ENCODE measurements at places on chromosomes 6 and 20.

- DNase-seq: no peak
Measured at GRCh38 chr6:18431581-18431980, 44.4 kb downstream of the RNF144B start.

GRCh38 chr20:36507746-36508145, 33.6 kb upstream of the MYL9 start:
- no peak for DNase-seq

GRCh38 chr20:24131684-24132083, 143.1 kb upstream of the GGTLC1 start:
- no peak for DNase-seq

DNA sequence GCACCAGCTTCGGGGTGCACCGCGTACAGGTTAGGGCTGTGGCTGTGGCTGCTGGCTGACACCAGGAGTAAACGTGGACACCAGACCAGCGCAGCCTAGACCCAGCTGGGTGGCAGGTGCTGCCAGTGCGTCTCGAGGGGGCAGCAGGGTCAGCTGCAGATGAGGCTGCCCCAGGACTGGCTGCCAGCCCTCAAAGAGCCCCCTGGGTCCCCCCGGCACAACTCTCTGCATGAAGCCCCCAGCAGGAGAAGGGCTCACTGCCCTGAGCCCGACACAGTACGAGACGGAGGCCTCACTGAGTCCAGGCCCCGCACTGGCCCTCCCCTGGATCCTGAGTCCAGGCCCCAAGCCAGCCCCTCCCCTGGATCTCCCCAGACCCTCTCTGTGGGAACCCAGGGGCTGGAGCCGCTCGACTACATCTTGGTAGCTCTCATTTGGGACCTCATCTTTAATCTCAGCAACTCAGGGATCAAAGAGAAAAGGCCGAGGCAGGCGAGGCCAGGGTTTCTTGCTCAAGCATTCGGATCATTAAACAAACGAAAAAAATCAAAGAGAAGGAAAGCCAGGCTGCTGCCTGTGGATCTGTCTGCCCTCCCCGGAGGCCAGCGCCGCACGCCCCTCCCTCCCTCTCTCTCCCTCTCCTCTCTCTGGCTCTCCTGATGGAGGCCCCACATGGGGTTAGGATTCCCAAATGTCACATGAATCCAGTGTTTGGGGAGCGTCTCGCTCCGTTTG, 7.0 kb upstream of the NKAIN4 start:
- DNase-seq: no peak

DNA sequence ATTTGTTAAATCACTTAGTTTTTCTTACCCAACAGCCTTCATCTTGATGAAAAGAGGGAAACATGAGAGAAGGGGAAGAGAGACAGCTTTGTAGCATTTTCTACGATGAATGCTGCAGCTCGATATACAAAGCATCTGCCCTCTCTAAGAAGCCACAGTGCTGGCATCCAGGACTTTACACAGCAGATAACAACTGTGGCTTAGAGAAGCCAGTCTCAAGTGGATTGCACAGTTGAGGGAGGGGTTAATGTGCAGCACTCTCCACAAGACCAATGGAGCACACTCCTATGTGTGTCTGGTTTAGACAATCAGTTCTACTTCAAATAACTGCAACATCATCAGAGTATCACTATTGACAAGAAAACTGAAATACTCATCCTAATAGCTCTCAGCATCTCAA, 5.8 kb downstream of the C6orf120 start:
- peak; percentile 65 for DNase-seq

DNA sequence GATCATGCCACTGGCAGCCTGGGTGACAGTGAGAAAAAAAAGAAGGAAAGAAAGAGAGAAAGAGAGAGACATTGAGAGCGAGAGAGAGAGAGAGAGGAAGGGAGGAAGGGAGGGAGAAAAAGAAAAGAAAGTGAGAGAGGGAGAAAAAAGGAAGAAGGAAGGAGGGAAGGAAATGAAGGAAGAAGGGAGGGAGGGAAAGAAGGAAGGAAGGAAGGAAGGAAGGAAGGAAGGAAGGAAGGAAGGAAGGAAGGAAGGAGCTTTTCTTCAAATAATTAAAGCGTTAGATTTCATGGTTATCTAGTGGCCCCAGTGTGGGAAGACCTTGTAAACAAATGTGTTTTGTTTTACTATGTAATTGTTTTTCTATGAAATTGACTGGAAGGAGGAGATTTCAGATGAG, 170.8 kb downstream of the SYNDIG1 start:
- DNase-seq: no peak

DNA sequence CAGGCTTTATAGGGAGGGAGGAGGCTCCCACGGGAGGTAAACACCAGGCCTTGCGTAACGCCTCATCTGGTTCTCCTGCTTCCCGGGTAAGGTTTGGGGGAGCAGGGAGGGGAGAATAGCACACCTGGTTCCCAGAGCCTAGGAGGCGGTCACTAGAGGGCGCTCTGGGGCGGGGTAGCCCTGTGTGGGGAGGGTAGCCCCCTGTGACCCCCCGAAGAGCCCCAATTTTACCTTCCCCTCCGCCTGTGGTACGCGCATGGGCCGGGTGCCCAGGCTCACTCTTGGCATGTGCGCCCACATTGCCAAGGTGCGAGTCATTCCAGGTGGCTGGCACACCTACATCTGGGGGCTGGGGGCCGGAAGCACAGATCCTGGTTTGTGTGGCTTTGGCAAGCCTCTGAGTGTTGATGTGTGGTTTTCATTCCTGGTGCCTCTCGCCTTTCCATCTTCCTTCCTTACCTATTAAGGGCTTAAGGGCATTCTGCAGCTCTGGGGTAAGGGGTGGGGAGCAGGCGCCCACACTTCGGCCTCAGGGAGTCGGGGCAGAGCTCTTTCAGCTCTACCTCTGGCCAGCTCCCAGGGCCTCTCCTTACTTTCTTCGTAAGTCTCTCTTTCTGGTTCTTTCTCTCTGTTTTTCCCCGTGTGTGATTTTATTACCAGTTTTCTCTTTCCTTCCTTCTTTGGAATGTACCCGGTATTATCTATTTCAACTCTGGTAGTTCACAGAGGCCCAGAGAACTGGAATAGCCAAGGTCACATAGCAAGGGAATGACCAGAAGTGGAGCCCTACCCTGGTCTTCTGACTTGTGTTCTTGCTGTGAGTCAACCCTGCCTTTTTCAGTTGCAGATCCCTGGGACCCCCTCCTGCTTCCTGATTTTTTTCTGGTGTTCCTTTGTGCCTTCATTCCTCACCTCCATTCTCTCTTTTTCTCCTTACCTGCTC, 492 bp upstream of the RNF39 start:
- no peak for DNase-seq

- no peak for DNase-seq
Measured at GRCh38 chr6:160137130-160137988, 15.7 kb downstream of the SLC22A1 start.

- DNase-seq: no peak
Measured at GRCh38 chr6:100465701-100466409, 1.1 kb upstream of the SIM1 start.

DNA sequence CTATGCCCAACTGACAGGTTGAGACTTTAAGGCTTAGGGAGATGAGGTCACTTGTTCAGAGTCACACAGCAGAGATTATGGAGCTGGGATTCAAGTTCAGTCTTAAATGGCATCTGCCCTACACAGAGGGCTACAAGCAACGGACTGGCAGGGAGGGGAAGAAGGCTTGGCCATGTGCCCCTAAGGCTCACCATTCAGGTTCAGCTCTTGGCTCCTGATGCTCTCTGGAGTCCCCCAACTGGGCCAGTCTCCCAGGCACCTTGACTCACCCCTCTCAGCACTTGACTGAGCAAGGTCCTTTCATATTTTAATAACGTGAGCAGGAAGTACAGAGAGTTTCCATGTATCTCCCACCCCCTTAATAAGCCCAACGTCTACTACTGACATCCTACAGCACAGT, 71.4 kb upstream of the MAFB start:
- no peak for DNase-seq

- no peak for DNase-seq
Measured at GRCh38 chr6:156828280-156828703, 51.1 kb downstream of the ARID1B start.

DNA sequence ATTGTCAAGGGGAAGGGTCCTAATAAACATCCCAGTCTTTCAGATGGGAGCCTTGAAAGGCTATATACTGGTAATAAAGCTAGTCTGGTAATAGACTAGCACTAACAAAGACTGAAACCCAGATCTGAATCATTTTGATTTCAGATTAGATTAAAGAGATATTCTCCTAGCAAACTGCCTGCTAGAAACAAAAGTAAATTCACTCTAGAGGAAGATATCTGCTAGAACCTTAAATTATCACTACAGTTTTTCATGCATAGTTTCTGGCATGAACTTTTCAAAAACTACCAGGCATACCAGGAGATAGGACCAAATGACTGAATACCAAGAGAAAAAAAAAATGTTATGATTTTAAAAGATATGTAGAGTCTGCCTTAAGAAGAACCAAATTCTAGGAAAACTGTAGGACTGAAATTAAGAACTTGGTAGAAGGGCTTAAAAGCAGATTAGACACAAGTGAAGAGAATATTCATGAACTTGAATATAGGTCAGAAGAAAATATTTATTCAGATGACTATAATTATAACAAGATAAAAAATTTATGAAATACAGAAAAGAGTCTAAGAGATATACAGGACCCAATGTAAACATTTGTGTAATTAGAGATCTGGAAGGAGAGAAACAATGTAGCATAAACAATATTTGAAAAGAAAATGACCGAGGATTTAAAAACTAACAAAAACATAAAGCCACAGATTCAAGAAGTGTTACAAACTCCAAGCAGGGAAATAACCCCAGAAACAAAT, 141.6 kb downstream of the FOXO3 start:
- DNase-seq: no peak

DNA sequence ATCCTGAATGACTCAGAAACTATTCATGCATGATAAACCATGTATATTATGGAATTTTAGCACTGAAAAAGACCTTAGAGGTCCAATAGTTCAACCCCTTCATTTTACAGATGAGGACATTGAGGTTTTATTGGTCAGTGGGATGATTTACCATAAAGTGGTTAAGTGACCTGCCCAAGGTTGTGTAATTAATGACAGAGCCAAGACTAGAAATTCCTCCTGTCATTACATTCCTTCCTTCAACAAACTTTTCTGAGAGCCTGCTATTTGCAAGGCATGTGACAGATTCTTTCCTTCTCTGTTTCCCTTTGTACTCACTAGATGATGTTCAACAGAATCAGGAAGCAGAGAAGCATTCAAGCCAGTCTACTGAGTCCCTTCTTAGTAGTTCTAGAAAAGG, 170.7 kb upstream of the KCNK16 start:
- DNase-seq: no peak

GRCh38 chr20:64161356-64162238, 2.7 kb upstream of the MYT1 start:
- DNase-seq: no peak

DNA sequence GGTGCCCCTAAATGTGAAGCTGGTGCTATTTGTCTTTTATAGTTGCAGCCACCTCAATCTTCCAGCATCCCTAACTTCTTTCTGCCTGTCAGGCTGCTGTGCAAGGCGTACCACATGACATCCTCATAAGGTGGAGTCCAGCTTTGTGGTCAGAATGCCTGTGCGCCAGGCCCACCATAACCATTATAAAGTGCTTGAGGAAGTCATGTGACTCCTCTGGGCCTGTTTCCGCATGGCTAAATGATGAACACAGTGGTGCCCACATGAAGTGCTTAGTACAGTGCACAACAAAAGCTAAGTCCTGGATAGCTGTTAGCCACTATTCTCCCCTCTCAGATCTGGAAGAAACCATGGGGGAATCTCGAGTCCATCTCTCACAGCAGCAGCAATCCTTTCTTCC, 75.6 kb downstream of the INSM1 start:
- DNase-seq: no peak

GRCh38 chr6:53982366-53983050, 128.7 kb upstream of the MLIP start:
- no peak for DNase-seq

GRCh38 chr6:56356426-56356825, 109.0 kb upstream of the COL21A1 start:
- no peak for DNase-seq

GRCh38 chr6:22808466-22808865, 239.1 kb downstream of the HDGFL1 start:
- DNase-seq: no peak

GRCh38 chr20:52060794-52061714, 130.5 kb downstream of the ZFP64 start:
- DNase-seq: no peak

DNA sequence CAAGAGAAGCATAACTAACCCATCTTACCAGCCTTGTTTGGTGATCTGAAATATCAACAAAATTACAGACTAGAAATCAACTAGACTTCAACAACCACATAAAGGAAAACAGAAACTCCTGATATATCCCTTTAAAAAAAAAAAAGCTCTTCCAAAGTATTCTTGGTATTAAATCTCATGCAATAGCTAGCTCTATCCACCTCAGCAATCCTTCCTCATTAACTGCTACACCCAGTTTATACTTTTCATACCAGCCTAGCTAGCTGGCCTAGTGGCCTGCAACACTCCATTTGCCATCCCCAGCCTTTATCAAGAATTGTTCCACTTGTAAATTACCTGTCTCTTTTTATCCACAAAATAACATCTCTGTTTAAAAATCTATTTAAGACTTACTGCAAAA, 69.0 kb downstream of the BACH2 start:
- DNase-seq: no peak

DNA sequence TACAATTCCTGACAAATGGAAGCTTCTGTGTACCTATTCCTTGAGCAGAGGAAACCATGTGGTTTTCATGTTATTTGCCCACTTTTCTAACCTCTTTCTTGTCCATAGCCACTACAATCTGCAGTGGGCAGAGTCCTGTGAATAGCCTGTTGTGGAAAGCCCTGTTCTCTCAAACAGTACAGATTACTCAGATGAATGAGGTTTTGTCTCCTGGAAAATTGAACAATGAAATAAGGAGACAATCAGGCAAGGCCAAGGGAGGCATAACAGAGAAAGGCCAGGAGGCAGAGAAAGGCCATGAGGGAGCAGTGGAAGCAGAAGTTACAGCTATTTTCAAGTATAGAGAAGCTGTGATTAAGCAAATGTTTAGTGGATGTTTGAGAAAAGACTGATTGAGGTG, 189.3 kb downstream of the GRIK2 start:
- no peak for DNase-seq

GRCh38 chr6:127342296-127342945, 988 bp downstream of the ECHDC1 start:
- DNase-seq: peak; percentile 63

- no peak for DNase-seq
Measured at GRCh38 chr6:24430086-24430485, 27.4 kb downstream of the MRS2 start.

GRCh38 chr6:133699741-133700385, 189.1 kb upstream of the TCF21 start:
- no peak for DNase-seq

- peak; percentile 79 for DNase-seq
Measured at GRCh38 chr20:16517946-16518783, 55.1 kb downstream of the KIF16B start.

DNA sequence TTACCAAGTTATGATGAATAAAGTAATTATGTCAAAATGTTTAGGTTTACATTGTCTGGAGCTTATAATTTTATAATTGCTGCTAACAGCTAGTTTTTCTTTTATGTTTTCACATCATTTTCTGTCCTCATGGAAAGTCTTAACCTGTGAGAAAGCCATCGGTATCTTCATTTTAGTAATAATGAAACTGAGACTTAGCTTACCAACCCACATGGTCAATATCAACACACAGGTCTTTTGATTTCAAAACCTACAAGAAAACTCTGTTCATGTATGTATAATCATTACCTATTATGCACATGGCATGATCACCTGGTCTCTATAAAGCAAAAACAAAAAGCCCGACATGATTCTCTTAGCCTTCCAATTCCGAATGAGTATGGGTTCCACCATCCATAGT, 61.9 kb downstream of the KCNQ5 start:
- DNase-seq: no peak

Measured in Karpas-422 (cell line).